ENCODE measurements at places on chromosomes 7 and 10. TPM values are rescaled to one million over a fixed set of nuclear protein-coding genes. Genes with fewer than 3 reads are reported as not detected.

Gene SH2D4B
- total RNA-seq: 0.44 TPM

Gene ADARB2
- 1.3 TPM for total RNA-seq

Gene LBX1
- 16.7 TPM for total RNA-seq

Gene EGR2
- 0.41 TPM for total RNA-seq

Gene SLC13A1
- 0.09 TPM for total RNA-seq
